ENCODE measurements at places on chromosomes 6 and 20.

DNA sequence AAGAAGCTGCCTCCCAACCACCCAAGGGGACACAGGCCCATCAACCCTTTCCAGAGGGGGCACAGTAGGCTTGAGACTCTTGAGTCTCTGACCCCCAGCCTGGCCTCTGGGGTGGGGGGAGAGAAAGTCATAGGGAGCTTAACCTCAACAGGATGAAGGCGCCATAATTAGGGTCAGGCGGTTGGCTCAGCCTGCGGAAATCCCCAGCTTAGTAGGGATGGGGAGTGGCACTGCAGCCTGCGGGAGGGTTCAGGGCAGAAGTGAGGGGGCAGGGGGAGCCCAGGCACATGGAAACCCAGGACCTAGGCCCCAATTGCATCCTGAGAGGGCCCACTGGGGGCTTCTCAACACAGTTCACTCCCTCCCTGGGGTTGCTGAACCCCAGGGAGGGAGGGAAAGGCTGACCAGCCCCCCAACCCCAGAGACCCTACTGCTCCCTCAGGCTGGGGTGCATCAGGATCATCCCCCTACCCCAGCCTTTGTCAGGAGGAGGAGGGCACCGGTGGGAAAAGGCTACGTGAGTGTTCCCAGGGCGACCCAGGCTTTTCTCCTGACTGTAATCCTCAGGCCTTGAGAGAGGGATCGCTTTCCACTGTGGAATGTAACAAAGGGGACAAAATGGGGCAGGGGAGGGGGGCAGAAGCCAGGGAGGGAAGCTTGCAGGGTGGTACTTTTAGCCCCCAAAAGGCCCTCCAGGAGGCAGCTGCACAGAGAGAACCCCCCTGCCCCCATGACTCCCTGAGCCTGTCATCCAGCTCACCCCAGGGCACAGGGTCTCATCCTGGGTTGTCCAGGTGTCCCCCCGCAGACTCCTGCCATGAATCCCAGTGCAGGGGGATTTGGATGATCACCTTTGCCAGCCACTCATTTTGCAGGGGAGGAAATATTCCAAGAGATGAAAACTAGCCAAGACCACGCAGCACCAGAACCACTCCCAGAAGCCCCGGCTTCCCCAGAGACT is 46.4 kb downstream of the MRPL14 start:
- no peak for DNase-seq

GRCh38 chr6:127058936-127059335 is 59.5 kb upstream of the RSPO3 start:
- no peak for DNase-seq

GRCh38 chr6:4953440-4953839 is 50.4 kb downstream of the RPP40 start:
- no peak for DNase-seq

DNA sequence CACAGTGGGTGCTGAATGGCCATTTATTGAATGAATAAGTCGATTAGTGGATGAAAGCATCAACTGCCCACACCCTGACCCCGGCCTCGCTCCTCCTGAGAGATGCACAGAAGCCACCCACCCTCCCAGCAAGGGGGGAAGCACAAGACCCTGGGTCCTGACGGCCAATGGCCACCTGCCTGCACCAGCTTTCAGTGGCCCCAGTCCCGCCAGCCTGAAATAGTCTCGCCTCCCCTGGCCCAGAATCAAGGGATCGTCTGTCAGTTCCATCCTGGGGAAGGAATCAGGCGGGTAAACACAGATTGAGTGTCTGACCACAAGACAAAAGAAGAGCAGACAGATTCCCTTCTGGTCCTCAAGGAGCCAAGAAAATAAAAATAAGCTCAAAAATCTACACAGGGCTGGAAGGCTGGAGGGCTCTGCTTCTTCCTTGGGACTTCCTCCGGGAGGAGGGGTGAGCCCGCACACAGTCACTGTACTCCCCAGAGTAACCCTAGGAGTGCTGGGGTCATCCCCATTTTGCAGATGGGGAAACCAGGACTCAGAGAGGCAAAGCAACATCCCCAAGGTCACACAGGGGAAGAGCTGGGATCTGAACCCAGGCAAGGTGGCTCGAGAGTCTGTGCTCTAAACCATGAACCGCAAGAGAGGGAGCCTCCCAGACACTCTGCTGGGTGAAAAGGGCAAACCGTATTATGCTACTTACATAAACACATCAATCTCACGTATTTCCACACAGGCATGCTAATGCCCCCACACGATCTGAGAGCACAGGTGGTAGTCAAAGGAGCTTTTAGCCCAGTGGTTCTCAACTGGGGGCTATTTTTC is 7.8 kb downstream of the PREX1 start:
- no peak for DNase-seq

DNA sequence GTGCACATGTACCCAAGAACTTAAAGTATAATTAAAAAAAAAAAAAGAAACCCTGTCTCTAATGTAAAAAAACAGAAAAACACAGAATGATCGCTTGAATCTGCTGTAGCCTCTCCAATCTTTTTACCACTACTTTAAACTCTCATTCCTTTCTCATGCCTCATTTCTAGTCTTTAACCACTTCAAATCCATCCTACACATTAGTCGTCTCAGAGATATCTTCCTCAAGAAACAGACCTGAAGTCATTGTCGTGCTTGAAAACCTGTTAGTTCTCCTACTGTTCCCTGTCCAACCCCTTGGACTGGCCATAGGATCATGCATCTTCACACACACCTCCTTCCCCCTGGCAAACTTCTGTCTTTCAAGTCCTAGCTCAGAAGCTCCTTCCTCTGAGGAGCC is 112.1 kb upstream of the BCLAF1 start:
- no peak for DNase-seq

DNA sequence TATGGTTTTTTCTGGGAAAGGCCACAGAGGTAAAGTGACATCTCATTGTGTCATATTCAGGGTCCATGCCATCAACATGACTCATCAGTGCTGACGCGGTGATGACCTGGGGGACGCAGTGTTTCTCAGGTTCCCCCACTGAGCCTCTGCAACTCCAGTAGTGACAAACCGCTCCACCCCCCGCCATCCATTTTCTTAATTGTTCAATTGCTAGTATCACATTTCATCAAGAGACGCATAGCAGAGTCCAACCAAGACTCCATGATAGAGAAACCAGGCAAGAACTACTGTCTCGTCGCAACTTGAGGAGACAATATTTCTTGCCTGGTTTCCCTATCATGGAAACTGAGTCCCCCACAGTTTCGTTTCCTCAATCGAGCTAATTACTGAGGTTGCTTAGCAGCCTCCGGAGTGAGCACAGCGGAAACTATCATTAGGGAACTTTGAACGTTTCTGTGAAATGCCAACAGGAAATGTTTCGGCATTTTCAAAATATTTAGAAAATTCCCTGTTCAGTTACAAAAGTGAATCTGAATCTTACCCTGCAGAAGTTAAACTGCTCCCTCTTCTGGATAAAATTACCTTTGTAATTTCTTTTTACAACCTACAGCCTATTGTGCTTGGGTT is 12.2 kb upstream of the SERPINB1 start:
- DNase-seq: peak; percentile 69

GRCh38 chr20:52812231-52812847 is 159.8 kb upstream of the TSHZ2 start:
- no peak for DNase-seq

DNA sequence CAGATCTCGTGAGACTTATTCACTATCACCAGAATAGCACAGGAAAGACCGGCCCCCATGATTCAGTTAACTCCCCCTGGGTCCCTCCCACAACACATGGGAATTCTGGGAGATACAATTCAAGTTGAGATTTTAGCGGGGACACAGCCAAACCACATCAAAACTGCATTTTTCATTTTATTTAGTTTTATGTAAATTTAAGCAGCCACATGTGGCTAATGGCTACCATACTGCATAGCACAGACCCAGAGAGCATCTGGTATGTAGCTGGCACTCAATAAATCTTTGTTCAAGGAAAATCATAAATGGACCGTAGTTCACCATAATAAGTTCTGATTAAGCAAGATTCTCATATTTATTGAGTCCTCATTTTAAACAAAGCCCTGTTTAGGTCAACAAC is 15.3 kb downstream of the GFOD1 start:
- no peak for DNase-seq

- no peak for DNase-seq
These were observed 17.0 kb upstream of the FHL5 start for GRCh38 chr6:96545882-96546281.

DNA sequence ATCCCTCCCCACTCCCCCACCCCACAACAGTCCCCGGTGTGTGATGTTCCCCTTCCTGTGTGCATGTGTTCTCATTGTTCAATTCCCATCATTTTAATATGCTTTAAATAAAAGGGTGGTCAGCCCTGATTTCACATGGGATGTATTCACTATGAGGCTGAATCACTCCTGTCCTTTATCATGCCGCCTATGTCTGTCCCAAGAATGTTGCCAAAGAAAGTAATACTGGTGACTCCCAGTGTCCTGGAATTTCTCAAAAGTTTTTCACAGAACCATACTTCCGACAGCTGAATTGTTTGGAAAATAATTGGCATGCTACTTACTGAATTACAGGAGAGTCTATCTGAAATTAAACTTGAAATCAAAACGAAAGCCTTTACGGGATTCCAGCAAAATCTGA is 217.7 kb downstream of the HAO1 start:
- DNase-seq: no peak

GRCh38 chr20:57579898-57580447 is 19.1 kb downstream of the PCK1 start:
- no peak for DNase-seq

DNA sequence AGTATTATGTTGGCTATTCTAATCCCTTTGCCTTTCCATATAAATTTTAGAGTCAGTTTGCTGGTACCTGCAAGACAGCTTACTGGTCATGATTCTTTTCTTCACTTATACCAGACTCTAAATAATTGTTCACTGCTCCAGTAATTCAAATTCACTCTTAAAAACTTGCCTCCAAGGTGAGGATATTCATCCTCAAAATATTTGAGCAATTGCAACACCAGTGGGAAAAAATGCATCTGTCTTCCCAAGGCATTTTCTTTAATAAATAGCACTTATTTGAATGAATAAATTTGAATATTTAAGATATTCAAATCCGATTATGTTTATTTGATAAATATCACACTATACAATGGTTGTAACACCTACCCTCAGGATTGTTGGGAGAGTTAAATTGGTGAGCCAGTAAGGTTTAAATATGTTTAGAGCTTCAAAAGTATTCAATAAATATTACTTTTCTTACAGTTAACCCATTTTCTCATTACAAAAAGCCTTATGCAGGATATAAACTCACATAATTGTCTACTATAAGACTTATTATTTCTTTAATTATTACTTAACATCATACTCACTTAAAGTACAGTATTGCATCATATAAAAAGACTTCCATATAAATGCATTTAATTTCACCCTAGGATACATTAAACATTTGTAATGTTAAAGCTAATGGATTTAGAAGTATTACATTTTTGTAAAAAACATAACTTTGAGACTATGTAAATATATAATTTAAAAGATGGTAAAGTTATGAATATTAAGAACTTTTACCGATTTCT is 285.6 kb downstream of the SAMD5 start:
- DNase-seq: no peak

All from activated CD8-positive, alpha-beta memory T cell treated with anti-CD3 and anti-CD28 coated beads for 1 hour (primary cell).